ENCODE measurements at places on chromosomes 5 and 9.

DNA sequence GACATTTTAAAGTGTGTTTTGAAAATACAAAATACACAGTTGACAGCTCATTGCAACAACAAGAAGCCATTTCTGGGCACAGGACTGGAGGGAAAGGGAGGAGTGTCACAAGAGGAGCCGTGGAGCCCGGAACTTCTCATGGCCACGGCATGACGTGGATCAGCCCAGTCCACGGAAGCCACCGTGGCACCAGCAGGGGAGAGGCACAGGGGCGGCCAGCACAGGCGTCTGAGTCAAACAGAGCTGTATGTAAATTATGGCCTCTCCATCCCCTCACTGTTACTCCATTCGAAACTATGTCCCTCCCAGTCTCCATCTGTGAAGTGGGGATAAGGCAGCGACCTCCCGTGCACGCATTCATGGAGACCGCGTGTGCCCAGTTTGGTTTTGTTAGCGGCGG is 165.6 kb upstream of the IRX2 start:
- DNase-seq, result no peak

DNA sequence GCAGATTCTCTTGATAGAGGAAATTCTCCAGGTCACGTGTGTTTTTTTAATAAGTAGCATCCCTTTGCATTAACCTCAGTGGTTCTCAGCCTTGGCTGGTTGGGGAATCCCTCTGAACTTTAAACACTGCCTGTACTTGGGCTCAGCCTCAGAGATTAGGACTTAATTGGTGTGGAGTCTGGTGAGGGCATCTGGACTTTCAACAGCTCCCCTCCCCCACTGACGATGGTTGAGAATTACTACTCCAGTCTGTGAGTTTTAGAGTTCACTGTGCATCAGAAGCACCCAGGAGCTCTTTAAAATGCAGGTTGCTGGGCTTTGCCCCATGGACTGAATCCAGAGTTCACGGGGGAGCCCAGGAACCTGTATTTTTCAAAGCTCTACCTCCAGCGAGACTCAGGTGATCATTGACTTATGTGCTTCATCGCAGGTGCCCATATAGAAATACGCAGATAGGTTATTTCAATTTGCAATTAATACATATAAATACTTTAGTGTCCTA is 71.4 kb downstream of the DAPK1 start:
- no peak for DNase-seq

DNA sequence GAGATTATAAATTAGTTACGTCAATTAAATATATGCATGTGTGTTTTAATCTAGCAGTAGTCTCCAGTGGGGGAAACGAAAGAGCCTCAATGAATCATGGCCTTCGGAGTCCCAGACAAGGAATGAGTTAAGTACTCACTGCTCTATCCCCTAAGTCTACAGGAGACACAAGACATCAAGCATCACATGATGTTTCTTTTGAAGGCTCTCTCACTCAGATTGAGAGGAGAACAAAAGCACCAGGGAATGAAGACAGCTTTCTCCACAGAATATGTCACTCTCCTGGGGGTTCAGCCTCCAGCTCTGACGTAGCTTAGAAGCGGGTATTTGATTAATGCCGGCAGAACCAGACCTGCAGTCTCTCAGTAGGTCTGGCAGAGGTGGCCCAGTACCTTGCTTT is 381.4 kb downstream of the ACTL7B start:
- DNase-seq, result no peak

- no peak for DNase-seq
These were observed 24.1 kb downstream of the HRH2 start for GRCh38 chr5:175681968-175682340.

DNA sequence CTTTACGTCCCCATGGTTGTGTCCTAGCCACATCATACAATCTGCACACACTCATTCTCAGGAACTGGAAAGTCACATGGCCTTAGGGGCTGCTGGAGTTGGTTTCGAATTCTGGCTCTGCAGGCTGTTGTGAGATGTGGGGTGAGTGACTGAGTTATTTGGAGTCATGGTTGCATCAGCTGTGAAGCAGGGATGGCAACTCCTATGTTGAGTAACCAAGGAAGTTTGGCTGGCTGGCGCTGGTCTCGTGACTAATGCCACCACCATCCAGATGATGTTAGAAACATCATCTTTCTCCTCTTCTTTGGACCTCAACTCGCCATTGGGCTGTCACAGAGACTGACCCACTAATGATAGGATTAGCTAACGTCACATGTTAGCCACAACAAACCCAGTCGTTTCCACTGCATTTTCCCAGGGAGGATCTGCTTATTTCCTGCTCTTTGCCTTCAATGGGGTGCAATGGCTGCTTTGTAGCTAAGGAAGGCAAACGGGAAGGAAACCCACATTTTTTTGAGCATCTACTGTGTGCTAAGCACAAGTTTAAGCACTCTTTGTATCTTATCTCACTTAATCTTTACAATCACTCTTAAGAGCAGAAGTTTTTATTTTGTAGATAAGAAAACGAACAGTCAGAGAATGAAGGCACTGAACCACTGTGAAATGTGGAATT is 78.1 kb upstream of the UBTD2 start:
- DNase-seq, result no peak

DNA sequence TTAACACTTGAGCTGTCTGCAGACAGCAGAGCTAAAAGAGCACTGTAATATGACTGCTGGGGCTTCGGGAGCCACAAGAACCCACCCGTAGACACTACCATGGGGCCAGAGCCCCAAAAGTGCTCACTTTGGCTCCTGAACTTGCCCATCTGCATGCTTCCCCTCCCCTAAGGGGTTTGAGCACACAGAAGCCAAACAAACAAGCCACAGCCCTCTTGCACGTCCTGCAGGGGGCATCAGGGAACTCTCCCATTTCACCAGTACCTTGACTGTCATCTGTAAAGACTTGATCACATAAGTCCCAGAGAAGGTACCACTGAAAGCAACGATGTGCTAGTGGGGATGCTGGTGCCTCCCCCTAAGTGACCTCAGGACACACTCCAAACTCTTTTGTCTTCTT is 681.8 kb downstream of the SEMA5A start:
- DNase-seq, result no peak

GRCh38 chr5:116375926-116376325 is 198.7 kb downstream of the SEMA6A start:
- no peak for DNase-seq
